Activated CD4-positive, alpha-beta T cell treated with anti-CD3 and anti-CD28 coated beads, Interleukin-2, amount 50 U/mL, for 4 hours (primary cell): ENCODE measurements at places on chromosomes 6 and 20.

DNA sequence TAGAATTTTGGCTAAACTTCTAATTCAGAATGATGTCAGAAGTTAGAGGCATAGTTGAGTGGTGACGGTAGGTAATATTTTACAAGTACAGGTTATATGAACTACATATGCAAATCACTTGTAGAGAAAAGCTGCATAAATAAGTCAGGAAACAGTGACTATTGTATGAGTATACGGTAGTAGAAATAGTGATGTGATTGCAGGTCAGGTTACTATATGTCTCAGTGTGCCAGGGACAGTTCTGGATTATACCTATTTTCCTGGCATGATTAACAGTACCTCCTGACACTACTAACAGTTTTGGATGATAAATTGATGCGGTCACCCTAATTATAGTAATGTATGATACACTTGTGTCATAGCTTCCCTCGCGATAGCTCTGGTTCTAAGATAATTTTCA is 9.2 kb downstream of the DNAH8 start:
- DNase-seq = no peak

DNA sequence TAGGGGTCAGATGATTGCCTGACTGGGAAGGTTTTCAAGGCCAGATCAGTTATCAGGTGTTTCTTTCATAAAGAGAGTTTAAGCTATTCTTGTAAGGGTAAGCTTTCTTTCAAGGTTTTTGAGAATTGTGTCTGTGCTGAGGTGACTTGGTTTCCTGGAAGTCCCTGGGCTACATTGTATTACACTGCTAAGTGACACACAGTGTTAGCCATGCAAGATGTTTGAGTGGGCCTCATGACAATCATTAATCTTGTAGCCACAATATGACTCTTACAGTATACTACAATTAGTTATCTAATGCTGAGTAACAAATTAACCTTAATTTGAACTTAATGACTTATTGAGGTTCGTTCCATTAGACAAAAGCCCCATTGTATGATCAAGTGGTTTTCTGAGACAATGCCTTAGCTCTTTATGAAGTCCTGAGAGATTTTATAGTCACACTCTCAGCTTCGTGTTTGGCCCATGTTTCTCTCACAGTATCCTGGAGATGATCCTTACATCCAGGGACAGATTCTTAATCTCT is 186.7 kb downstream of the RPS12 start:
- DNase-seq = no peak

DNA sequence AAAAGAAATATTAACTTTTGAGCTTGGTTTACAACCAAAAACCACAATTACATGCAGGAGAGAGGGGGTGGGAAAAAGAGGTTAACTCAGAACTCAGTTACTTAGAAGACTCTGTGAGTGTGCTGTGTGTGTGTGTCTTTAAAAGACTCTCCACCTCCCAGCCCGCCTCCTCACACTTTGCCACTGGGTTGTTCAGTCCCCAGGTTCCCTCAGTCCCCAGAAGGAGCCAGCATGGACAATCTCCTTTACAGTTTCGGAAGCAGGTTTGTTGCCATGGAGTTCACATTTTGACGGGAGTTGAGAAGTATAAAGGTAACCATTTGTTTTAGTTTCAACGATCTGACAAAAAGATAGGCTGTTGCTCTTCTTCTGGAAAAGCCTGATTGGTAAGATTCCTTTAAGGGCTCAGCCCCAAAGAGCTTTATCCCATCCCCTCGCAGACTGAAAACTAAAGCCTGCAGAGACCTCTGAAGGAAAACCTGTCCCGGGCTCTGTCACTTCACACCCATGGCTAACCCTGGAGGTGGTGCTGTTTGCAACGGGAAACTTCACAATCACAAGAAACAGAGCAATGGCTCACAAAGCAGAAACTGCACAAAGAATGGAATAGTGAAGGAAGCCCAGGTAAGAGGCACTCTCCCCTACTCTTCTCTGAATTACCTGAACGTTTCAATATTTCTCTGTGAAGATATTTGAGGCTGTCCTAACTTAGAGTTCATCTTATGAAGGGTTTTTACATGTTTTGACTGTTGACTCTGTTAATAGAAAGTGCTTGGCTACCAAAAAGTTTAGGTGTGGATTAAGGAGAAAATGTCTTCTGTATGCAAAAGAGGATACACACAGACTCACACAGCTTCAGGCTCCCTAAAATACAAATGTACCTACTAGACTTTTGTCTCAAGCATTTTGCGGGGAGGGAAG is at the start of gene SPTLC3:
Gene SPTLC3 (plus strand): TSS at position 212 of the 921 bp plus-strand sequence. CDS start 296 bp downstream, at position 508.
- no peak for DNase-seq

GRCh38 chr6:10190042-10190441 is 224.8 kb downstream of the TFAP2A start:
- no peak for DNase-seq

DNA sequence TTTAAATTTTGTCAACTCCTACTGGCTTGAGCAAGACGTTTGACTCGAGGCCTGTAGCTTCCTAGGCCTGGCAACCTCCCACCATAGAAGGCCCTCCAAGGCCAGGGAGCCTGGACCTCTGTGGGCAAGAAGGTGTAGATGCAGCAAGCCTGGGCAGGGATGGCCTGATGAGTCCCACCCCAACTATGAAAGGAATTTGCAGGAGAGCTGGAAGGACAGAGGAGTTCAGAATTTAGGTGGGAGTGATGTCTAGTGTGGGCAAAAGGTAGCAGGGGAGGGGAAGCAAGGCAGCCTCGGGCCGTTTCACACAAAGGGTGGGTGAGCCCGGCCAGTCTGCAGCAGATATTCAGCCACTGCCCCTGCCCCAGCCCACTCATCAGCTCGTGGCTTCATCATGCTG is 245.2 kb downstream of the CDH26 start:
- DNase-seq = no peak

- DNase-seq = no peak
Observed at GRCh38 chr20:41395667-41396664, 29.3 kb upstream of the EMILIN3 start.

- DNase-seq = no peak
Observed at GRCh38 chr6:19928461-19928860, 91.3 kb downstream of the ID4 start.

DNA sequence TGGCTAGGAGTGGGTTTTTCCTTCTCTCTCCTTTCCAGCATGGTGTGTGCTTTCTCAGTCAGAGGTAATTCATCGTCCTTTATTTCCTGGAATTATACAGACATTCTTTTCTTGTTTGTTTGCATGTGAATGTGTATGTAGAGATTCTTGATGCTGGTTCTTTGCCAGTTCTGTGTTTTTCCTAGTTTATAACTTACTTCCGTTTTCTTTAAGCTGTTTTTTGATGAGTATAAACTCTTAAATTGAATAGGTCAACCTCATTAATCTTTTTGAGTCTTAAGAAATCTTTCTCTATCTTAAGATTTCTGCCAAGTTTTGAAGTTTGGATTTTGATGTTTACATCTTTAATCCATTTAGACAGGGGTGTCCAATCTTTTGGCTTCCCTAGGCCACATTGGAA is 38.7 kb downstream of the IGF2R start:
- no peak for DNase-seq

- DNase-seq = no peak
Observed at GRCh38 chr20:24403406-24403805, 66.0 kb upstream of the SYNDIG1 start.

GRCh38 chr6:6801005-6801335 is 212.4 kb downstream of the LY86 start:
- no peak for DNase-seq

DNA sequence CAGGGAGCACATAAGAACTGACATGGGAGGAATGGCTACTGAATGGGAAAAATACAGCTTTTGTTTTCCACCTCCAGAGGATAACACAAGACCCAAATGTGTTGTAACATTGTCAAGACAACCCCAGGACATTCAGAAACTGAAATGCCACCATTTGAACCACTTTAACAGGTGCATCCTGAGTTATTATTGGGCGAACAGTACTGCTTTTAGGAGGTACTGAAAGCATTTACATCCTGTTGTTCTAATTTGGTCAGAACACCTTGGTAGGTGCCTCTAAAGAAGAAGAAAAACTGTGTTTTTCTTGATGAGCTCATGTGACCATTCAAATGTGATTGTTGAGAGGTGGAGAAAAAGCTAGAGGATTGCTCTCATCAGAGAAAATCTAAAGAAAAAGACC is 6.4 kb upstream of the TXNDC5 start:
- DNase-seq = no peak

DNA sequence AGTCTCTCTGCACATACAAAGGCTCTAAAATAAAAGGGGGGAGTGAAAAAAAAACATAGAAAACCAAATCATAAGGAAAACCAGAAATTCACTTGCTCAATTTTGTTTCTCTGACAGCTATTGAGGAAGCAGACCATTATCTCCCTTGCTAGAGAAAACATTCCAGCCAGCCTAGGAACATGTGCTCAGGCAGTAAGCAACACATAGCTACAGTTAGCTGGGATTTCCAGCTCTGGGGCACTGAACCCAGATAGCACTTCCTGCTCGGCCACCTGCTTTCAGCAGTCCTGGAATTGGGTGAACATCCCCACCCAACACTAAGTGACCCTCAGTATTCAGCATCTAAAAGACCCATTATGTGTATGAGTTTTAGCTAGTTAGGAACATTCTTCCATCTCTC is 61.3 kb downstream of the TNFRSF21 start:
- no peak for DNase-seq

DNA sequence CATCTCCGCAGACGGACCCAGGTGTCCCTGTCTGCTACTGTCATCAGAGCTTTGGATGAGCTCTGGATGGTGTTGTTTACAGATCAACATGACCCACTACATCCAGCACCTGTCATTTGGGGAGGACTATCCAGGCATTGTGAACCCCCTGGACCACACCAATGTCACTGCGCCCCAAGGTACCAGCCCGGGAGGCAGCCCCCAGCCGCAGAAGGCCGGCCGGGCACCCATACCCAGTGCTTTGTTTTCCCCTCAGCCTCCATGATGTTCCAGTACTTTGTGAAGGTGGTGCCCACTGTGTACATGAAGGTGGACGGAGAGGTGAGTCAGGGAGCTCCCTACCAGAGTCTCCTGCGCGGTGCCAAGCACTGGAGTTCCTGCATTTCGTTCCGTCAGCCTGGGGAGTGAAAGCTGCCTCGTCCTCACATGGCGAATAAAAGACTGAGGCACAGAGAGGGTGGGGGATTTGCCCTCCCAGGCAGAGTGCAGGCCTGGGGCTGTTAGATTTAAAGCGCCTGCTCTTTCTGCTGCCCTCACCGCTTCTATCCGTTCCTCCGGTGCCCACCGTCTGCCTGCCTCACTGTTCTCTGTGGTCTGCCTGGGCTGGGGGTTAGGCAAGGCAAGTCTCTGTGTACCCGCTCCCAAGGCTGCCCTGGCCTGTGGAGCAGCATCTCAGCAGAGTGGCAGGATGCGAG is 14.2 kb downstream of the ERGIC3 start:
- no peak for DNase-seq

DNA sequence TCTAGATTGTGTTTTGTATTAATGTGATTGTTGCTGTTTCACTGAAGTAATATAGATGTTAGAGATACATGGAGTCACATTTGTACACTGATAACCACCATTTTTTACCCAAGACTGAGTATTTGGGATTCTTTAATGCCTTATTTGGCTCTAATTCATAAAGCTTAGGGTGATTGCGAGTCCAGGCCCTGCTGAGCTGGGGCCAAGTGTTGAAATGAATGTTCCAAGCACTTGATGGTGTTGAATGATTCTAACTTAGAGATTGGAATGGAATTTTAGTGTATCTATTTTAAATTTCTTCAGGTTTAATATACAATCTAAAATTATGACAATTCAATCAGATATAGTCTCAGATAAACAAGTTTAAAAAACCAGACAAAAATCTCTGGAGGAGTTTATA is 329.4 kb upstream of the SLC35B3 start:
- no peak for DNase-seq

GRCh38 chr20:53774461-53775203 is 181.0 kb upstream of the ZNF217 start:
- DNase-seq = no peak

- DNase-seq = no peak
Observed at GRCh38 chr6:45297320-45297719, 30.8 kb upstream of the RUNX2 start.

DNA sequence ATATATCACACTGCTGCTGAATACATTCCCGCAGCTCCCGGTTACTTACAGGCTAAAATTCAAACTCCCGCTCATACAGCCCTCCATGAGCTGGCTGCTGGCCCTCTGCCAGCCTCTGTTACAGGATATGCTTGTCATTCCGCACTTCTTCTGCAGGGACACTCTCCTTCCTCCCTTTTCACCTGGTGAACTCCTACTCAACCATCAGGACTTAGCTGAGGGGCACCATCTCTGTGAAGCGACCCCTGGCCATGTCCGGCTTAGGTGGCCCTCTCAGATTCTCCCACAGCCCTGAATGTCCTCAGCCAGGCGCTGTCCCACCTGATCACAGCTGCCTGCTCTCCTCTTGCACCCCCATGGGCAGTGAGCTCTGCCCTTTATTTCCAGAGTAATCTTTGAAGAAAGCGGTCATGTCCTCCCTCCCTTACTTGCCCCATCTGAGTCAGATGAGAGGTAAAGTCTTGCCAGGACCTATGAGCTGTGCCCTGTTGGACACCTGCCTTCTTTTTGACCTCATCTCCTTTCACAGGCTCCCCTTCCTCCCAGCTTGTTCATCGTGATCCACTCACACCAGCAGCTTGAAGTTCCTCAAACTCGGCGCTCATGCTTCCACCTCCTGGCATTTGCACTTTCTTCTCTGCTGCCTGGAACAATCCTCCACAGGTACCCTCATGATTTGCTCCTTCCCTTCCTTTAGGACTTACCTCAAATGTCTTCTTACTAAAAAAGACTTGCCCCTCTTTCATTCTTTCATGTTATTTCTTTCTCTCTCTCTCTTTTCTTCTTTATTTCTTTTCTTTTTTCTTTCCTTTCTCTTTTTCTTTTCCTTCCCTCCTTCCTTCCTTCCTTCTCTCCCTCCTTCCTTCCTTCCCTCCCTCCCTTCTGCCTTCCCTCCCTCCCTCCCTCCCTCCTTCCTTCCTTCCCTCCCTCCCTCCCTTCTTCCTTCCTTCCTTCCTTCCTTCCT is 5.6 kb downstream of the CYP24A1 start:
- DNase-seq = no peak

DNA sequence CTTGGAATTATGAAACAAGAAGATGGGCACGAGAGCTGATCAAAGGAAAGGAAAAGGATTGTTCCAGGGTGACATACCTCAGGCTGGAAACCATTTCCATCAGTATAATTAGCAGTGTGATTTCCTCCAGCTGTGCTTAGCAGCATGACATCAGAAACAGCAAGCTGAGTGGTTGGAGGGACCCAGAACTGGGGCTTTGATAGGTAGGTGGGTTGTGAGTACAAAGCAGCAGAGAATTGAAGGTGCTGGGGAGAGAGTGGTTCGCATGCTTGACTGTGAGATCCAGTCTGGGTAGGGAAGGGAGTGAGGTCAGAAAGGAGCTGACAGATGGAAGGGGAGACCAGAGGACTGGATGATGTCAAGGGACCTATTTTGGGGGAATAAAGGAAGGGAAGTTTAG is 90.4 kb downstream of the CD164 start:
- no peak for DNase-seq
